Placental epithelial cell (primary cell): ENCODE measurements at places on chromosomes 7 and 10. TPM values are rescaled to one million over a fixed set of nuclear protein-coding genes. Genes with fewer than 3 reads are reported as not detected.

Gene NRAP
- not detected in 2 replicates for total RNA-seq

Gene SUFU
- 4.7 and 7.5 TPM in 2 replicates for total RNA-seq

Gene GIMAP8
- not detected in 2 replicates for total RNA-seq

Gene ADIRF
- 3.5 TPM in 1 of 2 replicates, not detected in the other for total RNA-seq

Gene IKZF1
- under 0.01 TPM in 1 of 2 replicates, not detected in the other for total RNA-seq
